ENCODE measurements at places on chromosomes 16 and 17.

- DNase-seq = no peak
These were observed 64.7 kb downstream of the KLHDC4 start for GRCh38 chr16:87701078-87701460.

DNA sequence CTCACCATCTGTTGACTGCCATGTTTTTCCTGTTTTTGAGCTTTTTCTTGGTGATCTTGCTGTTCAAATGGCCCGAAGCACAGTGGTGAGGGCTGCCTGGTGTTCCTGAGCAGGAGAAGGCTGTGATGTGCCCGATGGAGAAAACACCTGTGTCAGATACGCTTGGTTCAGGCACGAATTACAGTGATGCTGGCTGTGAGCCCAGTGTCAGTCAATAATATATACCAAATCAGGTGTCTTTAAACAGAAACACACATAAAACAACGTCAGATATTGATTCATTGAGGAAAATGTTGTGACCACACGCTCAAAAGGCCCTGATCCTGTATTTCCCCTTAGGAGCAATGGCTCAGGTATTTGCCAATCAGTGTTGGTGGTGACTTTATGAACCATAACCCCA, 111.7 kb downstream of the SDR42E1 start:
- DNase-seq = no peak

DNA sequence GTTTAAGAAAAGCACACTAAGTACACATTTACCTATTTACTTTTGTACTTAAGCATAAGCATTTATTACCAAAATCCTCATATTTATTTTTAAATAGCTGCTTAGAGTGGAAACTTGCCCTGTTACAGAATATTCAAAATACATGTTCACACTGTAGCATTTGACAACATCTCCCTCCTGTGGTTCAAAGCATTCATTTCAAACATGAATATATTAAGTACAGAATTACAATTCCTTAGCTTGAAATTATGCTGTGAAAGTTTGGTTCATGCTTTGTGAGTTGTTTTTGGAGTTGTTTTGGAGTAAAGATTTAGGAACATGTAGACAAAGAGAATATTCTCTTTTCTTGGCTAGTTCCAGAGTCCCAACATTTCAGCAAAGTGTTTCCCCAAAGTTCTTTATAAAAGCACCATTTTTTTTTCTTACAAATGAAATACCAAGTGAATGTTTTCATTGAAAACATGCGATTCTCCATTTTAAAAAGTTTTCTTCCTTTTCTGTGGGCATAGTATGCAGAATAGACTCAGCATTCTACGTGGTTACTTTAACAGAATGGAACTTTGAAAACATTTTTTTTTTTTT, 33.2 kb downstream of the TUBD1 start:
- DNase-seq = peak; percentile 70

DNA sequence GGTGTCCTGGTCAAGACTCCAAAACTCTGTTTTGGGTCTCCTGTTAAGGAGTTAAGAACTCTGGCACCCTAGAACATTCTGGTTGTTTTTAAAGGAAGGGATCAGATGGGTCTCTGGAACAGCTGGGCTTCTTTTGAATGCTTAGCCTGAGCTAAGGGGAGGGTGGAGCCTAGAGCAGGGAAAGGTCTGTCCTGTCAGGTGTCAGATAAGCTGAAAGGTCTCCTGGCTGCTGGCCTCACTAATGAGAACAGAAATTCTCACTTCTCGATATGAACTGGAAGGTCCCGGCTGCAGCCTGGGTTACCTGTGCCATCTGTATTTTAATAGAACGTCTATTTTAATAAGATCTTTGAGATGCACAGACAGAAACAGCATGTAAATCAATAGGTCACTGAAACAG, 69.0 kb downstream of the RAP1GAP2 start:
- no peak for DNase-seq

GRCh38 chr17:56819431-56820145, 14.1 kb downstream of the C17orf67 start:
- peak; percentile 86 for DNase-seq

DNA sequence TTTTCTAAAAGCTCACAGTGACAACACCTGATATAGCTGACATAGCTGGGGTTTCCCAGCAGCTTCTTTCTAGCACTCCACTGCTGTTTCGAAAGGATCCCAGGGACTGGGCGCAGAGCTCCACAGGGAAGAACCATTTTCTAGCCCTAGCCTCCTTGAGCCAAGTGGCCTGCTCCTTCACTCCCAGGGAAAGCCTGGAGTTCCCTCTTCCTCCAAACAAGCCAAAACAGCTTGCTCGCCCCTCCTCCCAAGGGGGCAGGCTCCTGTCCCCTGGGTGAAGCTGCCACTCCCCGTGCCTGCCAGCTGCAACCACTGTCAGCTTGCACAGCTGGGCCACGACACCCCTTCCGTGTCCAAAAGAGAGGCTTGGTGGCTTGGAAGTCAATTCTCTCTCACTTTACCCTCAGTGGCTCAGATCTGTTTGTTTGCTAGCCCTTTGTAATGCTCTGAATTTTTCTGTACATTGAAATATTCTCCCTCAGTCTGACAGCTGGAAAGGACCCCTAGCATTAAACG, 59.8 kb downstream of the CYTH1 start:
- DNase-seq = no peak
